Esophagus squamous epithelium (tissue), 5 donors: ENCODE measurements at places on chromosomes 2 and 18. TPM values are rescaled to one million over a fixed set of nuclear protein-coding genes. Genes with fewer than 3 reads are reported as not detected.

DNA sequence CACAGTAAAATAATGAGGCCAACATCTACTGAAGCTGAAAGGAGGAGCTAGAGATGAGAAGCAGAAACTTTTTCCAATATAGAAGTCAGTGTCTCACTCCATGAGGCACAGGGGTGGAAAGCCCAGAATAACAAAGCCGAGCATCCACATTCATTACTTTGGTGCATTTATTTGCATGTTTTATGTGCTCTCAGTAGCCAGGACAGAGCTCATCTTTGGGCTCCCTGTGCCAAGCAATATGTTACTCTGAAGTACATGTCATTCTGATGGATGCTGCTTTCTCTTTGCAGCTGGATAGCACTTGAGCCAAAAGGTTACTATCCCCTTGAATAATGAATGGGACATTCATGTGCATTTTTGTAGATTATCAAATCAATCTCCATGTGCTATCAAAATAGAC, 338.6 kb upstream of the SOX11 start:
- no peak for DNase-seq

- DNase-seq = no peak
These were observed 29.6 kb upstream of the ENOSF1 start for GRCh38 chr18:741931-742512.

DNA sequence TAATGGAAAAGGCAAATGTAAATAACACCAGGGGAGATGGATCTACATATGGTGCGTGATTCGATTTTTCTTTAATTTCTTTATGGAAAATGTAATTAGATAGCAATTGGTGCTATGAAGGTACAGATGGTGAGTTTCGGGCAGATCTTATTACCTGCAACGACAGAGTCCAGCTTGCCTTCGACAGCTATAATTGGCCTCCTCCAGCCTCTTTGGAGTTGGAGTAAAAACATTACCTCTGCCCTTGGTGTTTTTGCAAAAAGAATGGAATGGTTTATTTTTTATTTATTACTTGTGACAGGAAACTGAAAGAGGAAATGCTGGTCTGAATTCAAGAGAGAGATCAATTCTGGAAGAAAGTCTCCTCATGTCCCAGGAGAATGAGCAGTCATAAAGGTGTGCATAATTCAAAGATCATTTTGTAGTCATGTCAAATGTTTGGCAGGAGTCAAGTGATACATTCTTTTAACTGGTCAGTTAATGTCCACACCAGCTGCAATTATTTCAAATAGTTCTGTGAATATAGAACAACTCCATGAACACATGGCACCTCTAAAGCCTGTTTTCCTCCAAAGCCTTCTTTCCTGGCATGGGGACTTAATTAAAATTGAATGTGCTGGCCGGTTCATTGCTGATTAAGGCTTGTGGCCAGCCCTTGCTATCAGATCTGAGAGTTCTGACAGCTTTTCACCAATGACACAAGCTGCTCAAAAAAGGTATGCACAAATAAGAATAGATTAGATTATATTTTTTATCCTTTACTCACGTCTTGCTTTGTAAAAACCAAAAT, 46.9 kb upstream of the KCNH7 start:
- no peak for DNase-seq

TRABD2A gene
- not detected for total RNA-seq

DNA sequence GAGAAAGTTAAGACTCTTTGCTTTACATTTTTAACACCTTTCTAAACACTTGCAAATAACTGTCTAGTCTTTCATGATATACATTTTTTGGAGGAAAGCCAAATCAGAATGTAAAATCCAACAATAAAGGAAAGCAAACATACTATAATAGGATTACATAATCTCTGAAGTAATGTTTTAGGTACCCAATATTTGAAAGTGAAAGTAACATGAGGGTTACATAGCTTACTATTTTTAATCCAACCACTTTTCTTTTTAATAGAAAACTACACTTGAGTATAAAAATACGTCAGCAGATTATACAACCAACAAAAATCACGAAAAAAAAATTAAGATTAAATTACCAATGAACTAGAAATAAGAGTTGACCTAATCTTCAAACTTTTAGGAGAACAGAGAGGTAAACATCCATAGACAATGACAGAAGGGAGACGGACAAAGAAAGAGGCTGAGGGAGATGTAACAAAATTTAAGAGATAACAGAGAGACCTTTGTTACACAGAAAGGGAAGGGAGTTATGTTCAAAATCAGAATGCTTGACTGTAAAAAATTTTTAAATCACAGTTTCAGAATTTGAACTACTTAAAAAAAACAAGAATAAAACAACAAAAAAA, 150.0 kb downstream of the IKZF2 start:
- DNase-seq = no peak

DNA sequence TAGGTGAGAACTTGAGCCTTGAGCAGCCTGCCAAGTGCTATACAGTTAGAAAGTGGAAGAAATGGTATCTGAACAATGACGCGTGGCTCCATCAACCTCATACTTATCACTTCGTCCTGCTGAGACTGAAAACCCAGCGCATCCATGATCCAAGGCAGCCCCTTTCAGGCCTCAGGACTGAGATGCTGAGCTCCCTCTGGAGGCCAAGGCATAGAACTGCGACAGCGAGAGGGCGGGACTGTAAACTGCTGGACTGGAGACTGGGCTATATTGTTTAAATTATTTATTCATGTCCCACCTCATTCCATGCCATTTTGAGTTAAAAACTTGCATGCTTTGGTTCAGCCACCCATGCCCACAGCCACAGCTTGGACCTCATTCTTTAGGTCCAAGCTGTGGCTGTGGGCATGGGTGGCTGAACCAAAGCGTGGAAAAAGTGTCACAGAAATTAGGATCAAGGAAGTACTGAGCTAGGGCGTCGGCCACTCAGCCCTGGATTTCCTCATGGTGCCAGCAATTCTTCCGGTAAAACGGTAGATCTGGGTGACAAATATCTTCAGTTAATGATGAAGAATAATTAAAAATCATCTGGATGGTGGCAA, 195.5 kb downstream of the L3MBTL4 start:
- DNase-seq = no peak

GAL3ST2 gene
- not detected for total RNA-seq

GPBAR1 gene
- total RNA-seq = 0.31 TPM

GRCh38 chr18:57210107-57210715, 63.3 kb downstream of the BOD1L2 start:
- DNase-seq = no peak

- no peak for DNase-seq
These were observed 35.5 kb upstream of the KIDINS220 start for GRCh38 chr2:8872821-8873432.

RAMP1 gene
- total RNA-seq = 0.76 TPM

GRCh38 chr2:6143812-6144211, 451.6 kb downstream of the SOX11 start:
- no peak for DNase-seq

- DNase-seq = no peak
These were observed 59.6 kb downstream of the CSRNP3 start for GRCh38 chr2:165529130-165529529.

DPP10 gene
- total RNA-seq = 4.0 TPM

CAVIN2 gene
- 12.8 TPM for total RNA-seq

GALM gene
- total RNA-seq = 10.5 TPM

MAB21L4 gene
- total RNA-seq = 179 TPM
